Effector CD4-positive, alpha-beta T cell (primary cell): ENCODE measurements at places on chromosomes 2 and 18.

DNA sequence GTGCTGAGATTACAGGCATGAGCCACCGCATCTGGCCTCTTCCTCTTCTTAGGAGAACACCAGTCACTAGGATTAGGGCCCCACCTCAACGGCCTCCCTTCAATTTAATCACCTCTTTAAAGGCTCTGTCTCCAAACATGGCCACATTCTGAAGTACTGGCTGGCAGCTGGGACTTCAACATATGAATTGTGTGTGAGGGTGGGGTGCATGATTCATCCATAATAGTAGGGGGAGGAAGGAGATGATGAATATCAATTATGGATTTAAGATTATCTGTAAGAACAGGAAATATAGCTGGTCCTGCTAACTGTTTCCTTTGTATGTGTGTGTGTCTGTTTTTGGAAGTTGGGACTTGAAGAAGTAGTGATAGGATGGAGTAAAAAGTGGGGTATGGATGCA lies 14.7 kb upstream of the EPG5 start:
- DNase-seq: no peak

GRCh38 chr18:26655525-26656430 lies 107.4 kb upstream of the KCTD1 start:
- DNase-seq: no peak

DNA sequence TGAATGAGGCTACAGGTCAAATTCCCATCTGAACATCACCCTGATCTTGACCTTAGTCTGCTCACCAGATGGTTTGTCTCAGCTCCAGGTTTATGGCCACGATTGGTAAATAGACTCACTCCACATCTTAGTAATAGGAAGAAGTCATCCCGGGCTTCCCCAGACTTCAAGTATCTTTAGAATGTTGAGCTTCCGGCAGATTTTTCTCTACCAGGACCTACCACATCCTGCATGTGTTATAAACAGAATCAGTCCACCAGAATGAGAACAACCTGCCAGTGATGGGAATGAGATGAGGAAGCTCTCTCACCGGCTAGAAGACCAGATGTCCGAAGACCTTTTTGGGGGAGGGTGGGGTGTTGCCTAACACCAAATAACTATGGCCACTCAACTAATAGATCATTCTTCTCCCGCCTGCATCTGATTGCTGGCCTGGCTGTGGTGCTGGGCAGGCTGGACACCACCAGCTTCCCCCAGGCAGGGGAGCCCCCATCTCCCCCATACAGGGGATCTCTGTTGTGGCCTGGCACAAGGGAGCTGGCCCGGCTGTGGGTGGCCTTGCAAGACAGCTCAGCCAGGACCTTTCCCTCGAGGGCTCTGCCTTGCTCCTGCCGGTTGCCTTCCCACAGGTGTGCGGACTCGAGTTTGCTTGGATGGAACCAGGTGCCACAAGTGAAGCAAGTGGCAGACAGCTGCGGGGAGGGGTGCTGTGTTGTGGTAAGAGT lies 88.5 kb downstream of the SH3RF3 start:
- DNase-seq: no peak

GRCh38 chr2:121228521-121228920 lies 56.5 kb downstream of the TFCP2L1 start:
- DNase-seq: no peak

DNA sequence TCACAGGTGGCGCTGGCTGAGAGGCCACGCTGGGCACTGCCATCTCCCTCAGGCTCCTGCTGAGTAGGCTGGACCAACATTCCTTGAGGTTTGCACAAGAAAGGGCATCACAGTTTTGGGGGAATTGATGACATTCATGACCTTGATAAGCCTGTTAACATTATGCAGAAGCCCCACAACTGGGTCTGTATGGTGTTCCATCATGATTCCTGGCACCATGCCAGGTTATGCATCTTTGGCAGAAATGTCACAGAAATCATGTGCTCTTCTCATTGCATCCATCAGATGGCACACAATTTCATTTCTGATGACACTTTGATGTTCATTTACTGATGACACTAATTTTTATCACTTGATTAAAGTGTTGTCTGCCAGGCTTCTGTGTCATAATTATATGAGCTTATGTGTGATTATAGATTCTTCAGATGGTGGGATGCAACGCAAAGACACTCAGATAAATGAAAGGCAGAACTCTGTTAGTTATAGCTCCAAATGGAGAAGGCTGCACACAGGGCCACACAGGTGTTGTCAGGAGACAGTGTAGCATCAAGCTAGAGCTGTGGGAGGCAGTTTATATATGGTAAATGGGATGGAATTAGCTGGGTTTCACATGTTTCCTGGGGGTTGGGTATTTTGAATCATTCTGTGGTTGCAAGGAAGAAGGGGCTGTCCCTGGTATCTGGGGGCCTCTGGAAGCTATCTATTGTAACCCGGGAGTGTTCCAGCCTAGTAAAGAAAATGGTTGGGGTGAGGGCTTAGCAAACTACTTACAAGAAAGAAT lies 191.3 kb downstream of the SLC39A10 start:
- no peak for DNase-seq

- no peak for DNase-seq
These were observed 3.1 kb upstream of the MSGN1 start for GRCh38 chr2:17813010-17813741.

DNA sequence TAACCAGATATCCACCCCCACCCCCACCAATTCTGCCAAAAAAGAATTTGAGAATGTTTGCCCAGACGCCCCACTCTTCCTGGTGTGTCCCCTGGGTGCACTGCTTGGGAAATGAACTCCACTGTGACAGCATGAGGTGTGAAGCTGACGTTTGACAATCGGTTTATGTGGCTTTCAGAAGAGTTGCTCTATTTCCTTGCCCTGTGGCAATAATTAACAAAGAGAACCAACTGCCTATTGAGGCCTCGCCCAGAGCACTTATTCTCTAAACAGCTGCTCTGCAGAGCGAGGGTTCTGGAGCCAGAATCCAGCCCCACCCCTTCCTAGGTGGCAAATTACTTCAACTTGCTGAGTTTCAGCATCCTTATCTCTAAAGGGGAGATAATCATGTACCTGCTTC lies 115.8 kb upstream of the SIX3 start:
- DNase-seq: no peak

DNA sequence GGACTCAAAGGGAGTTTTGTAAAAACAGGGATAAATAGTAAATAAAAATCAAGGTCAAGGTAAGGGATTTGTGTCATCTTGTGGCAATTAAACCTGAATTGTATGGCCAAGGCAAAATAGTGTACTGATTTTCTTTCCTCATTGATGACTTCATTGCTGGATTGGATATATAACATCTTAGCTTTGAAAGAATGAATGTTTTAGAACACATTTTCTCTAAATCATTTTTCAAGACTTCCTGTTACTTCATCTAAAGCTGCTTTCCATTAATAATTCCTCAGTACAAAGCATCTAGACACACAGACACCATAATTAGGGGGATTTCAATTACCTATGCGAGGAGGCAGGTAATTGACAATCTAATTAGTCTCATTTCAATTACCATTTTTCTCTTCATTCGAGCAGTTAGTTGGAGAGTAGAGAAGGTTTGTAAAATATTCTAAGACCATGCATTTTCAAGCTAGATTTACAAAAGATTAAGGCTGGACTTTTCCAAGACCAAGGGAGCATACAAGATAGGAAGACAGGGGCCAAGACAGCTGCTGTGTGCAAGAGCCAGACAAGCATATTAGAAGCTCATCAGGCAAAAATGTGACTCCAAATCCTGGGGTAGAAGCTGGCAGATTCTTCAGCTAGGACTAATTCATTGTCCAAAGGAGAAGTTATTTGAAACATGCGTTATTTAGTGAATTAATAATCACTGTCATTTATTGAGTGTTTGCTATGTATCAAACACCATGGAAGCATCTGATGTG lies 253.6 kb downstream of the EPHA4 start:
- DNase-seq: no peak

- no peak for DNase-seq
These were observed 62.9 kb upstream of the MSH6 start for GRCh38 chr2:47720036-47720435.

DNA sequence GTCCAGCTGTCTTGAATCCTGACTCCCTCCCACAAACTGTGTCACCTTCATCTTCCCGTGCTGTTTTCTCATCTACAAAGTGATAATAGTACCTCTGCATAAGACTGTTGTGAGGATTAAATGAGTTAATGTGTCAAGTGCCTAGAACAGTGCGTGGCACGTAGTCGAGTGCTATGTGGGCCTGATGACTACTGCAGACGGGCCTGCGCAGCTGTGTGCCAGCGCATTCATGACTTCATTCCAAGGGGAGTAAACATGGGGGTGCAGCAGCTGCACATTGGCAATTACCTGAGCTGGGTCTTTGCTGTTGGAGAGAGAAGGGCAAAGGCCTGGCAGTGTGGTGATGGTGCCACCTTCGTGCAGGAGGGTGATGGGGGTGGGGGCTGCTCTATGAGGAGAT lies 5.0 kb downstream of the TEX44 start:
- DNase-seq: no peak

DNA sequence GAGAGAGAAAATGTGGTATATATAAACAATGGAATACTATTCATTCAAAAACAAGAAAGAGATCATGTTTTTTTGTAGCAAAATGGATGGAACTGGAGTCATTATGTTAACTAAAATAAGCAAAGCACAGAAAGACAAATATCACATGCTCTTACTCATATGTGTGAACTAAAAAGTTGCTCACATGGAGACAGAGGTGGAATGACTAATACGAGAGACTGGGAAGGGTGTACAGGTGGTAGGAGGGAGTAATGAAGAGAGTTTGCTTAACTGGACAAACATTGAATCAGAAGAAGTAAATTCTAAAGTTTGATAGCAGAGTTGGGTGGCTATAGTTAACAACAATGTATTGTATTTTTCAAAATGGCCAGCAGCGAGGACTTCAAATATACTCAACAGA lies 1080.7 kb upstream of the CHAC2 start:
- no peak for DNase-seq

GRCh38 chr2:41928526-41928925 lies 119.3 kb upstream of the PKDCC start:
- DNase-seq: no peak

- no peak for DNase-seq
These were observed 16.4 kb upstream of the KIAA2012 start for GRCh38 chr2:202056611-202057010.

GRCh38 chr2:217993138-217993537 lies 9.7 kb downstream of the TNS1 start:
- DNase-seq: no peak

GRCh38 chr2:79935046-79935732 lies 369.4 kb downstream of the LRRTM1 start:
- no peak for DNase-seq

GRCh38 chr2:85394976-85395375 lies 15.2 kb downstream of the CAPG start:
- no peak for DNase-seq

GRCh38 chr2:133561045-133561852 lies 7.0 kb downstream of the NCKAP5 start:
- DNase-seq: no peak

DNA sequence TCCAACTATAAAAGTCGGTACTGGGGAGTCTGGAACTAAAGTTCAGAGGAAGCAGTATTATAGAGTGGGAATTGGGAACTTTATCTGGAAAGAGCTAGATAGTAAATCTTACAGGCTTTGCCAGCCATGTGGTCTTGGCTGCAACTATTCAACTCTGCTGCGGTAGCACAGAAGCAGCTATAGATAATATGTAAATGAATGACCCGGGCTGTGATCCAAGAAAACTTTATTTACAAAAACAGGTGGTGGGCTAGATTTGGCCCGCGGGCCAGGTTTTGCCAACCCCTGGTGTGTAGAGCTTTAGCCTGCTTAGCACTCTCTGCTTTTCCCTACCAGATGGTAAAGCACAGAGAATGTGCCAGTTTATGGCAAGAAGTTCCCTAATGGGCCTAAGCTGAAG lies 70.8 kb downstream of the TNP1 start:
- DNase-seq: no peak

GRCh38 chr18:41870191-41870590 lies 84.8 kb upstream of the PIK3C3 start:
- no peak for DNase-seq

DNA sequence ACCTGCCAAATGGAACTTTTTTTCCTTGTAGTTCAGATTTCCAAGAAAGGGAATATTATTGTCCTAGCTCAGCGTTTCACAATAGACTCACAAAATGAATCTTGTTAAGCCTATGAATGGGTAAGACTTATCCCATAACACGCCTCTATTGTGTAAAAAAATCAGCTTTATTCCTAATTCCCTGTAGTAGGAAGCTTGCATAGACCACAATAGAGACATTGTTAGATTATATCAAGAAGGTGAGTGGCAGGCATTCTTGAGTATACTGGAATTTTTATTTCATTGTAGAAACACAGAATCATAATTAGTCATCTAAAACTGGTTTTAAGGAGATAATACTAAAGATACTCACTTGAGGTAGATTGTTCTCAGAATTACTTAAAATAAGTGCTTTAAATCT lies 46.5 kb upstream of the SLC30A6 start:
- DNase-seq: no peak

- no peak for DNase-seq
These were observed 775.5 kb downstream of the RNF144A start for GRCh38 chr2:7692657-7693161.

GRCh38 chr2:24082787-24083566 lies 1.7 kb downstream of the TP53I3 start:
- DNase-seq: no peak

- DNase-seq: no peak
These were observed 322.2 kb upstream of the SPHKAP start for GRCh38 chr2:228503731-228504130.

- no peak for DNase-seq
These were observed 26.4 kb upstream of the RNU4ATAC start for GRCh38 chr2:121504316-121504715.

DNA sequence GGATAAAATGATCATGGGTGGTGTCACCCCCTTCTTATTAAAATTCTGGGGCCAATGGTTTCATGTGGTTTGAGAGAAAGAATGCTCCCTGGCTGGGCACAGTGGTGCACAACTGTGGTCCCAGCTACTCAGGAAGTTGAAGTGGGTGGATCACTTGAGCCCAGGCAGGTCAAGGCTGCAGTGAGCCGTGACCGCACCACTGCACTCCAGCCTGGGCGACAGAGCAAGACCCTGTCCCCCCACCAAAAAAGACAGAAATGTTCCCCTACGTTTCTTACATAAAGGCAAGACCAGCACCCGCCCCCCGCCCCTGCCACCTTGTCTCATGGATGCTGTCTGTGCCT lies 53.0 kb upstream of the ID2 start:
- no peak for DNase-seq

- no peak for DNase-seq
These were observed 2100.7 kb upstream of the PIK3C3 start for GRCh38 chr18:39854291-39854690.

GRCh38 chr2:155431004-155431507 lies 732.6 kb downstream of the KCNJ3 start:
- no peak for DNase-seq

- no peak for DNase-seq
These were observed 53.1 kb downstream of the AP1S3 start for GRCh38 chr2:223784221-223784772.

- DNase-seq: no peak
These were observed 67.7 kb downstream of the SLC8A1 start for GRCh38 chr2:40384233-40384632.

GRCh38 chr18:71027531-71027930 lies 738.7 kb downstream of the SOCS6 start:
- DNase-seq: no peak

- DNase-seq: no peak
These were observed 66.5 kb downstream of the TSPYL6 start for GRCh38 chr2:54189539-54189938.
